Posterior vena cava (tissue), 2 donors: ENCODE measurements at places on chromosomes 1 and 21. TPM values are rescaled to one million over a fixed set of nuclear protein-coding genes. Genes with fewer than 3 reads are reported as not detected.
A peak's percentile ranks its signal among the peaks of the same experiment; 100 is the strongest.

ELF3 gene
- total RNA-seq: 0.37 TPM

SPRR2G gene
- not detected for total RNA-seq

GPR3 gene
- 0.37 TPM for total RNA-seq

DNA sequence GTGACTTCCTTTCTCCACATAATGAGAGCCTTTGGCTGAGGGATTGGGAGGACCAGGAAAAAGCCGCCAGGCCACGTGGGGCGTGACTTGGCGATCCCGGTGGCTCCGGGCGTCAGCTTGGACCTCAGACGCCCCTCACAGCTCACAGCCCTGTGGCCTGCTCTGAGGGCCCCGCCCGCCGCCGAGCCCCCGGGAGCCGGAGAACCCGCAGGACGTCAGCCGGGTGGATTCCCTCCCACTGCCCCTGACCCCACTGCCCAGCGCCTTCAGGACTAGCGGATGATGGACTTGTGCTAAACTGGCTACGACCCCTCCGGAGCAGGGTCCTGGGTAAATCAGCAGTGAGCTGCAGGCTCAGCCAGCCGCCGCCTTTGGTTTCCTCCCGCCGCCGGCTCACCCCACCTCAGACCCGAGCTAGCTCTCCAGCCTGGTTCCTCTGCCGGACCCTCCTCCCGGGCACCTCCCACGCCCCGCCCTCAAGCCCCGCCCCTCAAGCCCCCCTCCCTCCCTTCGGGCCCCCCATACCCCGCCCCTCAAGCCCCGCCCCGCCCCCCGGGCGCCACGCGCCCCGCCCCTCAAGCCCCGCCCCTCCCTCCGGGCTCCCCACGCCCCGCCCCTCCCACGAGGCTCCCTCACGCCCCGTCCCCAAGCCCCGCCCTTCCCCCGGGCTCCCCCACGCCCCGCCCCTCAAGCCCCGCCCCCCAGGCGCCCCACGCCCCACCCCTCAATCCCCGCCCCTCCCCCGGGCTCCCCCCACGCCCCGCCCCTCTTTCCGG lies 10.0 kb upstream of the FAAP20 start:
- DNase-seq: peak; percentile 96

DNA sequence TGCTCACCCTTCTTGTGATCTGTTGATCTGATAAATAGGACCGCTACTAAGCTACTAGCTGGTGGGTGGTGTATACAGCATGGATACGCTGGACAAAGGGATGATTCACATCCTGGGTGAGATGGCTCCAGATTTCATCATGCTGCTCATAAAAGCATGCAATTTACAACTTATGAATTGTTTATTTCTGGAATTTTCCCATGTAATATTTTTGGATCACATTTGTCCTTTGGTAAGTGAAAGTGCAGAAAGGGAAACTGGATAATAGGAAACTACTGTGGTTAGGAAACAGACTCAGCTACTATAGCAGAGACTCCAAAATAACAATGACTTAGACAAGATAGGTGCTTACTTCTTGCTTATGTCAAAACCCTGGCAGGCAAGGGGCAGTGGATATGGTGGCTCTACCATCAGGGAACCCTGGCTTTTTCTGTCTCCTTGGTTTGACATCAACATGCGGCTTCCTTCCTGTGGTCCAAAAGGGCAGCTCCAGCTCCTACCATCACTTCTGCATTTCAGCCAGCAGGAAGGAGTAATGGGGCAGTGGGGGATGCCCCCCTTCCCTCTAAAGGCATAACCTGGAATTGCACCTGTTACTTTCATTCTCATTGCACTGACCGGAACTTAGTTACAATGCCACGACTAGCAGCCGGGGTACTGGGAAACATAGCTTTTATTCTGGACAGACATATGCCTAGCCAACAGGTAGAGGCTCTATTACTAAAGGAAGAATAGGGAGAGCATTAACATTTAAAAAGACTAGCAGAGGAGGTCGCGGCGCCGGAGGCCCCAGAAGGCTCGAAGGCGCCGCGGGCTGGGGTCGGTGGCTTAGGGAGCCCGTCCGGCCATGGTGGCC lies 13.8 kb upstream of the AK2 start:
- DNase-seq: no peak

- DNase-seq: no peak
Measured at GRCh38 chr21:28776251-28776650, 216.4 kb downstream of the LTN1 start.
